MG63 (cell line): ENCODE measurements at places on chromosomes 4 and X.
A peak's percentile ranks its signal among the peaks of the same experiment; 100 is the strongest.

- no peak for DNase-seq
Observed at GRCh38 chrX:115098897-115099296, 81.5 kb upstream of the IL13RA2 start.

- no peak for DNase-seq
Observed at GRCh38 chr4:80619070-80619674, 283.6 kb downstream of the CFAP299 start.

DNA sequence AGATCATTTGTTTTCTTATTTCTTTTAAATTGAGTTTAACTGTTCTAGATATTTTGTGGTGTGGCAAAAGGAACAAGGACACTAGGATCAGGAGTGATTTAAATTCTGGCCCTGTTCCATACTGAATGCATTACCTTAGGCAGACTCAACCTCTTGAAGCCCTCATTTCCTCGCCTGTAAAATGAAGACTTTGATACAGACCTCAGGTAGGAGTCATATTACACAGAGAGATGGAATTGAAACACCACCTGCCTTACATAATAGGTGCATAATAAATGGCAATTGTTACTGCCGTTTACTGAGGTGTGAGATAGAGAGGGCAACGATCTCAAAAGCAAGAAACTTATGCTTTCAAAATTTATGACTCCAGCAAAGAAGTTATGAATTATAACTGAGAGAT lies 28.2 kb upstream of the RASSF6 start:
- DNase-seq = no peak

GRCh38 chr4:66949419-66949818 lies 595.9 kb downstream of the CENPC start:
- DNase-seq = no peak

GRCh38 chrX:148732743-148733142 lies 232.3 kb downstream of the AFF2 start:
- no peak for DNase-seq

DNA sequence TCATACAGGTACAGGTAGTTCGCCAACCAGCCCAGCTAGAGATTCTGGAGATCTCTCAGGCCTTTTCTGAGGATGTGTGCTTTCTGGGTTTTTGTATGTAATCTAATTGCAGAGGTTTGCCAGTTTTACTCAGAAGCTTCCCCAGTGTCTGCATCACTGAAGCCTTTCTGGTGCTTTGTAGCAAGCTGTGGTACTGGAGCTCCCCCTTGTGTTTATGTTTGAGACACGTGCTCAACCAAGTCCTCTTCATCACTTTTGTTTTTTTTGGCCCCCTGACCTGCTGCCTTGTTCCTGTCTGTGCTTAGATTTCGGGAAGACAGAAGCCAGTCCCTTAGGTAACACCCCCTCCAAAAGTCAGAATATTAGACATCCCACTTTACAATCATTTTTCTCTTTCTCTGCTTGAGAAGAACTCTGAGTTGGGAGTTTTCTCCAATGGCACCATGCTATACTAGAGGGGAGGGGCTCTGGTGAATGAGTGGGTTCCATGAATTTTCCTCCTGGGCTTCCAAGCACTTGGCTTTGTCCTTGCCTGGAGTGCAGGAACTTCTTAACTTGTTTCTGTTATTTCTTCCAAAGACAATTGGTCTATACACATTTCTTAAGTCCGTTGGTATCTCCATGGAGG lies 128.4 kb upstream of the TBC1D9 start:
- peak; percentile 42 for DNase-seq

- DNase-seq = no peak
Observed at GRCh38 chr4:14336656-14337055, 665.6 kb upstream of the CPEB2 start.

GRCh38 chr4:151129796-151130195 lies 30.4 kb downstream of the RPS3A start:
- no peak for DNase-seq

GRCh38 chr4:157012781-157013180 lies 41.2 kb upstream of the PDGFC start:
- DNase-seq = no peak

- no peak for DNase-seq
Observed at GRCh38 chr4:137467537-137467936, 64.8 kb downstream of the PCDH18 start.

DNA sequence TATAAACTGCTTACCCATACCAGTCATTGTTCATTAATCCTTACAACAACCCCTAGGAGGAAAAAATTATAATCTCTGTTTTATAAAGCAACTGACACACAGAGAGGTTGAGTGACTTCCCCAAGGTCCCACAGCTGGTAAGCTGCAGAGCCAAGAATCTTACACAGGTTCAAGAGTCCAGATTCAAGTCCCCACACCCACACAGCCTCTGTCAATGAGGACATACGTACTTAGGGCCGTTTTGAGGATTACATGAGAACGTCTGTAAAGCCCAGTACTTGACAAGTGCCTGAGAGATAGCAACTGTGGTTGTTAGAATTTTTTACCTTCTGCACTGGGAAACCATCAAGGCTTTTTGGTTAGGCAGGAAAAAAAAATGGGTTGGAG lies 556 bp upstream of the SLC25A43 start:
- DNase-seq = no peak
